Umbilical cord (tissue), 2 donors: ENCODE measurements at places on chromosomes 6 and 20. TPM values are rescaled to one million over a fixed set of nuclear protein-coding genes. Genes with fewer than 3 reads are reported as not detected.

Gene NRSN1
- 6.5 TPM for total RNA-seq

Gene MUC22
- 6.5 TPM for total RNA-seq

Gene GPR31
- 1.7 TPM for total RNA-seq

Gene LY6G6D
- not detected for total RNA-seq

Gene TRAM2
- total RNA-seq, result 24.3 TPM

Gene XKR7
- total RNA-seq, result 0.48 TPM

Gene APCDD1L
- total RNA-seq, result 7.7 TPM
